ENCODE measurements at places on chromosomes 6 and 20.

DNA sequence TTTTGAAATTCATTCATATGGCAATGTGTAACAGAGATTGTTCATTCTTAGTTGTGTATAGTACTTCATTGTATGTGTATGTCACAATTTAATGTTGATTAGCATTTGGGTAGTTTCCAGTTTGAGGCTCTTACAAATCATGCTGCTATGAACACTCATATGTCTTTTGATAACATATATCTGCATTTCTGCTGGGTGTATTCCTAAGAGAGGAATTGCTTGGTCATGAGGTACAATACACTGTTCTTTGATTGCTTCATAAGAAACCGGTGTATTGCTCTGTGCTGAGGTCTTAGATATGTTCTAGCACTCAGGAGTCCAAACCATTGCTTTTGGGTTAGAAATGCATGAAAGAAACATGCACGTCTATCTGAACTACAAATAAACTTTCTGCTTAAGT, 492.9 kb upstream of the JAG1 start:
- DNase-seq = no peak

- DNase-seq = no peak
Observed at GRCh38 chr6:119942078-119942752, 592.7 kb upstream of the MAN1A1 start.

- DNase-seq = no peak
Observed at GRCh38 chr6:74368746-74369145, 672.7 kb downstream of the CD109 start.

- no peak for DNase-seq
Observed at GRCh38 chr6:38708496-38708895, 5.6 kb upstream of the GLO1 start.

GRCh38 chr20:20461551-20461950, 93.6 kb downstream of the INSM1 start:
- DNase-seq = no peak

DNA sequence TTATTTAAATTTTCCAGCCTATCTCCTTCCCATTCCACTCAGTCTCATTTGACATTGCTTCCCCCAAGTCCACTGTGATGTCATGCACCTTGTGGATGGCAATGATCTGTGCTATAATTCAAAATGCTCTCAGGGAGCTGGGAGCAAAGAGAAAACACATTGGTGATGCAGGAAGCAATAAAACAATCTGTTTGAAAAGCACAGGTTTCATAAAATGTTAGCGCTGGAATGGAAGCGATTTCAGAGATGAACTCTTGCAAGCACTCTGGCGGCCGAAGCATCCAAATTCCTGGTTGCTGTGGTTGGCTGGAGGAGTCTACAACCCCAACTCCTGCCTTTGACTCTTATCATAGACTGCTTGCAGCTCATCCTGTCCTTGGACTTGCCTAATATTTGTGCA, 167.0 kb downstream of the GMPR start:
- no peak for DNase-seq

DNA sequence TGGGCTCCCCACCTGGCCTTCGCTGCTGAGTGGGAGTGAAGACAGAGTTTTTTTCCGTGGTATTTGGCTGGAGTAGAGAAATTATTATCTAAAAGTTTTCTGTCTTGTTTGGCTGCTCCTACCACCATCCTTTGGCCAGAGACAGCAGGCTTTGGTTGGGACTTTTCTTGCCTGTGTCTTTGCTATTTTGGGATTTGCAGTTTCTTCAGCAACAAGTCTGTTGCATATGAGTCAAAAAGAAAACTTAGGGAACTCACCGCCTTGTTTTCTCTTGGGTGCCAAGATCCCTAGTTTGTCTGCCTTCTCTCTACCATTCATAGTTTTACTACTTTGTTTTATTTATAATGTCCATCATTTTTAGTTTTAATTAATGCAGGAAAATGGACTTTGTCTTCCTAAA, 683.8 kb downstream of the DOK5 start:
- DNase-seq = no peak

DNA sequence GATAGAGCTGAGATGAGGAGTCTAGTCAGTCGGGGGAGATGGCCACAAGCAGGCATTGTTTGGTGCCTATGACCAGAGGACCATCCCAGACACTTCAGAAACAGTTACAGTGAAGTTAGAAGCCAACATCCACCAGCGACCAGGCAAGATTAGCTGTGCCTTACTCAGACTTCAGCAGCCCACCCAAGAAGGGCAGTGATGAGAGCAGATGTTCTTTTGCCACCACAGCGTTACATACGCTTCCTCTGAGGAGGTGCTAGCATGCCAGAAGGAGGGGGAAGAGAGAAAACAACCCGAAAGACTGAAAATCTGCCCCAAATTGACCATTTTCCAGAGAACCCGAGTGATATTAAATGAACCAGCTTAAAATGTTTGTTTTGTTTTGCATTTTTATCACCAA, 186.8 kb downstream of the PRL start:
- no peak for DNase-seq

- no peak for DNase-seq
Observed at GRCh38 chr6:157906537-157907061, 75.1 kb upstream of the SYNJ2 start.

DNA sequence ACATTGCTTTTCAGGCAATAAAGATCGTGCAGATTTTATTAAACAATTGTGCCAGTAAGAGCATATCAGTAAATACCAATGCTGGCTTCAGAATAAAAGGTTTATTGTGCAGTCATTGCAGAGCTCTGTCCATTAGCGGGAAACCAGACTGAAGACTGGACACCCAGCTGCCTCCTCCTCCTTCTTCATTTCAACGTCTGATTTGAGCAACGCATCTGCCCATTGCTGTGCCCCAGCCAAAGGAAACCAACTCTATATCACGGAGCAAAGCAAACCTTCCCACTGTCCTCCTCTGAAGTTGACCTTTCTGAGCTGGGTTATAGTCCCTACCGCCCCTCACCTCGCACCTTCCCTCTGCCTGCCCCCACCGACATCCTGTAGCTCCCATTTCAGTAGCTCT, 80.8 kb downstream of the SLC22A23 start:
- no peak for DNase-seq

GRCh38 chr20:36173451-36173933, 19.0 kb downstream of the EPB41L1 start:
- peak; percentile 15 for DNase-seq

DNA sequence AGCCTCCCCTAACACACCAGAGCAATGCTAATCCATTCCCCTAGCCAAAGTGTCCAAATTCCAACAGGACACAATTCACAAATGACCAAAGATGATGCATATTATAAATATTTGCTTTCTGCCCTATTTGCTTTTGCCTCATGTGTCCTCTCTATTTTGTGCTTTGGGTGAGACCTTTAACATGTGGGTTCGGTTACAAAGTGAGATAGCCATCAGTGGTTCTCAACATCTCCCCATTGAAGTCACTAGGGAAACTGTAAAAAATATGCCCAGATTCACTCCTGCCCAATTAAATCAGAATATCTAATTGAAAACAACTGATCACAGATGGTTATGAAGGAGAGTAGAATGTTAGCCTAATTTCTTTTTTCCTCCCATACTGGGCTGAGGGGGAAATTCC, 159.2 kb downstream of the MTFR2 start:
- no peak for DNase-seq

- DNase-seq = no peak
Observed at GRCh38 chr20:46746956-46747526, 37.6 kb downstream of the SLC2A10 start.

GRCh38 chr20:46307139-46307998, 929 bp downstream of the CDH22 start:
- DNase-seq = no peak

- no peak for DNase-seq
Observed at GRCh38 chr20:9985773-9986172, 49.0 kb upstream of the ANKEF1 start.

GRCh38 chr6:44058617-44059358, 68.5 kb downstream of the MRPL14 start:
- no peak for DNase-seq

- DNase-seq = no peak
Observed at GRCh38 chr20:37939701-37940560, 37.0 kb downstream of the VSTM2L start.

DNA sequence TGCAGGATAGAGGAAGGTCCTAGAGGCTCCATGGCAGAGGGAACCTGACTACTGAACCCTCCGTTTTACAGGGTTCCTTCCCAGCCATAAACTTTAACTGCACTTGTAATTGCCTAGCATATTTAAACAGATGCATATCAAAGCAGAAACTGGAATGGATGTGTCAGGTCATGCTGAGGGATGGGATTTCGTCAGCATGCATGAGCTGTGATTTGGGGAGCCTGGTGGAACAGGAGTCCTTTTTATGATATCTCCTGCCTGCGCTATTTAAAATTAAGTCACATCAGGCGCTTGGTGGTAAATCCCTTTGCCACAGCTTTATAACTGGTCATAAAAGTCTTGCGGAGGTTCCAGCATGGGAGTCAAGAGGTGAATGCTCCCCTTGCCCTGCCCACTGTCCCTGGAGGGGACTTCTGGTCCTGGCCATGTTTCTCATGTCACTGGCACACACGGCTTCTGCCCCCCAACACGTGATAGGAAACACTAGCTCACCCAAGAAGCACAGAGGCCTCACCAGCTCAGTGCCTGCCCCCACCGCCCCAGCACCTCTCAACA, 26.0 kb upstream of the PCMTD2 start:
- DNase-seq = no peak

DNA sequence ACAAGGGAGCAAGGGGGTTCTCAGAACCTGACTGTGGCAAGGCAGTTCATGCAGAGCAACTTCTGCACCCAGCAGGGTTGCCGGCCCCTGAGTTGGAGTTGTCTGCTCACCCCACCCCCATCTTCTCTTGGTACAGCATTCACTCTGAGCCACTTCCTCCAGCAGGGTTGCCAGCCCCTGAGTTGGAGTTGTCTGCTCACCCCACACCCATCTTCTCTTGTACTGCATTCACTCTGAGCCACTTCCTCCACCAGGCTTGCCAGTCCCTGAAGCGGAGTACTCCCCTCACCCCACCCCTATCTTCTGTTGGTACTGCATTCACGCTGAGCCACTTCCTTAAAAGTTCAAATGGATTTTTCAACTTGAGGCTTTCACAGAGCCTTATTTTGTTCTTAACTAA, 79.7 kb upstream of the SYNDIG1 start:
- no peak for DNase-seq

DNA sequence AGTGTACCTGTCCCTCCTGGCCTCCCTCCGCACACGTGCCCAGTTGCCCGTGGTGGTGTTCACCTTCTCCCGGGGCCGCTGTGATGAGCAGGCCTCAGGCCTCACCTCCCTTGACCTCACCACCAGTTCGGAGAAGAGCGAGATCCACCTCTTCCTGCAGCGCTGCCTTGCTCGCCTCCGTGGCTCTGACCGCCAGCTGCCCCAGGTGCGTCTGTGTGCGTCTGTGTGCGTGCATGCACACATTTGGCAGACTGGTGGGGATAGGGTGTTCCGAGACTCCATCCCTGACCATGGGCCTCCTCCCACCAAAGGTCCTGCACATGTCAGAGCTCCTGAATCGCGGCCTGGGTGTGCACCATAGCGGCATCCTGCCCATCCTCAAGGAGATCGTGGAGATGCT, 4.9 kb downstream of the SKIC2 start:
- no peak for DNase-seq

DNA sequence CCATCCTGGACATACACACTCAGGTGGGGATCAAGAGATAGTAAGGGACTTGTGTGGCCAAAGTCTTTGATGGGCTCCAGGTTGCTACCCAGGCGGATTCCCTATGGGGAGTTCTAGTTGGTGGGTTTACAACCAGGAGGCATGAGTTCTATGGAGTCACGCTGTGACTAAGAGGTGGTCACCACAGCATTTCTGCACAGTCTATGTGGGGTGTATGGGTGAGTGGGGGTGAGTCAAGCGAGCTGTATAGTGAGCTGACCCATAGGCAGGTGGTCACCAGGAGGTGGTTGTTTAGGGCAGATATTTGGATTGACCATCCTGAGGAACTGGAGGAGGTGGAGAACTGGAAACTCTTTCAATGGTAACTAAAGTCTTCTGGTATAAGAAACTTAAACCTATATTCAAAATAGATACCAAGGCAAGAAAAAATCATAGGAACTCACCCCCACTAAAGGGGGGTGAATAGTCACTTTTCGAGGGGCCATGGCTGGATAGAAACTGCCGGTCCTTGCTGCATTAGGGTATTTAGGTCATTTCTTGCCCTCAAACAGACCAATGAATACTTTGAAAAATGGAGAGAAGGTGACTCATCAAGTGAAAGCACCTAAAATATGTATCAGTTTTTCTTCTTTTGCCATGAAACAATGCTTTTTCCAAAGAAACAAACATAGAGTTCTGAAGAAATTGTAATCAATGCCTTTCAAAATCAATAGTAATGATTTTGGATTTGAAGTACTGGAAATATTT, 84.3 kb upstream of the NRN1 start:
- DNase-seq = no peak

DNA sequence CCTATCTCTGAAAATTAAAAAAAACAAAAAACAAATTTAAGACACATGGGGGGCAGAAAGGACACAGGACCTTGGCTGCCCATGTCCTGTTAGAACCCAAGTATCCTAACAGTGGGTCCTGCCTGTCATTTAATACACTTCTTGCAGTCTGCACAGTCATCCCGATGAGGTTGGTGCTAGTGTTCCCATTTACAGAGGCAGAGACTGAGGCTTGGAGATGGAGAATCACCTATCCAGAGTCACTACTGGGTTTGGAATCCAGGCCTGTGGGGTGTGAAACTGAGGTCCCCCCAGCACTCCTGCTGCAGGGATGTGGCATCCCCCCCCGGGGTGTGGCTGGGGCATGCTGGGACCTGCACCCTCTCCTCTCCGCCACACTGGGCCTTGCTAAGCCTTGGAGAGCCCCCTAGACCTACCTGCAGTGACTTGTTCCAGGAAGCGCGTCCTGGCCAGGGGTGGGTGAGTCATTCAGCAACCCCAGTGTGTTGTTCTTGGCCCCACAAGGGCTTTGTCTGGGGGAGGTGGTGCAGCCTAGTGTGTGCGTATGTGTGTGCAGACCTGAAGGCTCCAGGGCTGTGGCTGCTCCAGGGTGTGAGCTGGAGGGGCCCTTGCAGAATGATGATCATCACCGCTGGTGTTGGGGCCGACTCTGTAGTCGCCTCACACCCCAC, 49.7 kb downstream of the BCAS4 start:
- DNase-seq = no peak

DNA sequence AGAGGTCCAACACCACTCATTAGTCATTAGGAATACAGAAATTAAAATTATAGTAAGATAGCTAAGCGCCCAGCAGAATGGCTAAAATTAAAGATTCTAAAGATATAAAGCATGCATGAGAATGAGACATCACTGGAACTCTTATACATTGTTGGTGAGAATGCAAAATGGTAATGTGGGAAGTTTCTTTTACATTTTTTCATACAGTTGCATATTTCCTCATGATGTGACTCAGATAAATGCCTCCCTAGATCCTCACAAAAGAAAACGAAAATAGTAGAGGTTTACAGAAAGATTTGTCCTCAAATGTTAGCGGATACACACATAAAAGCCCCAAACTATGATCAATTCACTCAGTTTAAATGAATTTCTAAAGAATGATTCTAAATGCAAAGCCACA, 633.7 kb upstream of the GJE1 start:
- DNase-seq = no peak

- DNase-seq = no peak
Observed at GRCh38 chr20:9128568-9128967, 59.7 kb downstream of the PLCB4 start.

- no peak for DNase-seq
Observed at GRCh38 chr20:11792568-11792953, 125.1 kb upstream of the BTBD3 start.

All from NCI-H510A (cell line).